ENCODE measurements at places on chromosomes 5 and 9. TPM values are rescaled to one million over a fixed set of nuclear protein-coding genes. Genes with fewer than 3 reads are reported as not detected.
A peak's percentile ranks its signal among the peaks of the same experiment; 100 is the strongest.

DNA sequence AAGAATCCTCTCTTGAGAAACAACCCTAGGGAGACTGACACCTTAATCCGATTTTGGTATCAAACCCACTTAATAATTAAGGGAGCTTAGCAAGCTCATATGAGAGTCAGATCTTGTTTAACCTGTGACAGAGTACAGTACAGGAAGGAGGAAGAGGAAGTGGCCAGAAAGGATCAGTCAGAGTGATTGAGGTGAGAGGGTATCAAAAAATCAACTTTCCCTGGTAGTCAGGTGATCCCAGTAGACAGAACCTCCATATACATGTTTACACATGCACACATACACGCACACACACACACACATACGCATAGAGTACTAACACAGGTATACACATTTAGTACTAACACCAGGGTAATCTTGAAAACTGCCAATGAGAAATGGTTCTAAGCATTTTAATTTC, 56.8 kb downstream of the GLIS3 start:
- no peaks in the 10 kb centered on the region for H3K4me1 ChIP-seq
- no peaks in the 10 kb centered on the region for H3K36me3 ChIP-seq
- DNase-seq = peak; percentile 59
- H3K27me3 ChIP-seq = no peaks in the 10 kb centered on the region
- H3K4me3 ChIP-seq = no peak overlapping the region

CHD1 gene
- polyA plus RNA-seq = 9.6 TPM

PCDHB15 gene
- 0.73 TPM for polyA plus RNA-seq

GRCh38 chr9:112037281-112038016, 137.6 kb downstream of the SUSD1 start:
- peaks cover 6% of the 10 kb centered on the region for H3K4me1 ChIP-seq
- DNase-seq = no peak
- no peak overlapping the region for H3K4me3 ChIP-seq
- no peaks in the 10 kb centered on the region for H3K27me3 ChIP-seq
- peaks cover 7% of the 10 kb centered on the region for H3K36me3 ChIP-seq
- no peak overlapping the region for H3K27ac ChIP-seq

CCDC180 gene
- 5.8 TPM for polyA plus RNA-seq

GPR151 gene
- not detected for polyA plus RNA-seq

FSTL4 gene
- polyA plus RNA-seq = not detected

All from stomach (tissue), 19 donors.